ENCODE measurements at places on chromosomes 16 and 17.

GRCh38 chr17:72332367-72332766 lies 211.5 kb downstream of the SOX9 start:
- DNase-seq: no peak

- DNase-seq: no peak
These were observed 224.2 kb downstream of the C16orf78 start for GRCh38 chr16:49597796-49598195.

- DNase-seq: no peak
These were observed 24.9 kb downstream of the HSD17B2 start for GRCh38 chr16:82059983-82060421.

DNA sequence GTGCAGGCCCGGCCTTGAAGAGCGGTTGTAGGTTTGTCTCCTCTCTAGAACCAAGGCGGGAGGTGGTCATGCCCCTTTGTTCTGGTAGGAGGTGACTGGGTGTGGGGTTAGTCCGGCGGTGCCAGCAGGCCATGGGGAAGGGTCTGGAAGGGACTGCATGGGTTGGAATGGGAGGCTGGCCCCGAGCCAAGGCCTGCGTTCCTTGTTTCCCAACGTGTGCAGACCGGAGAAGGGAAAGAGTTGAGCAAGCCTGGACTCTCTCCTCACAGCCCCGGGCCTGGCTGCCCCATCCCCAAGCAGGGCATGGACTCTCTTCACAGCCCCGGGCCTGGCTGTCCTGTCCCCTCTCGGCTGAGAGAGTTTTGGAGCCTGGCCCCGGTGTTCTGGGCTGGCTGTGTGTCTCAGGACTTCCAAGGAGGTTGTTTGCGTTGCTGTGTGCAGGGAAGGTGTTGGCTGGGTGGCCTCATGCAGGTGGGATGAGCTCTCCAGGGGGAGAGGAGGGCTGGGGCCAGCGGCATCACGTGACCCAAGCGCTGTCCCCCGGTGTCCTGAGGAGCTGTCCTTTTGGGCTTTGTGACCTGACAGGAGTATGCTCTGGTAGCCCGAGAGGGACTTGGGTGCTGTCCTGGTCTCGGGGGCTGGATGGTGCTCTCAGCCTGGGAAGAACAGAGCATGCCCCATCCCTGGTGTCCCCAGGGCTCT lies 2.6 kb downstream of the CACNA1H start:
- DNase-seq: no peak

DNA sequence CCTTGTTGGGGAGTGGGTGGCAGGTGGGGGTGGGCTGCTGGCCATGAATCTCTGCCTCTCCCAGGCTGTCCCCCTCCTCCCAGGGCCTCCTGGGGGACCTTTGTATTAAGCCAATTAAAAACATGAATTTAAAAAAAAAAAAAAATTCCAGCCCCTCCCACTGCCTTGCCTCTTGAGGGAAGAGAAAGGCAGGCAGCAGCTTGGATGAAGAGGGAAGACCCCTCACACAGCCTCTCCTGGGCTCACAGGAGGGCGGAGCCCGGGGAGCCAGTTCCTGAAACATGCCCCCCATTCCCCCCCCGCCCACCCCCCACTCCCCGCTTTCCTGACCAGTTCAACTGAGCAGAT lies 1.8 kb upstream of the TCAP start:
- DNase-seq: no peak

DNA sequence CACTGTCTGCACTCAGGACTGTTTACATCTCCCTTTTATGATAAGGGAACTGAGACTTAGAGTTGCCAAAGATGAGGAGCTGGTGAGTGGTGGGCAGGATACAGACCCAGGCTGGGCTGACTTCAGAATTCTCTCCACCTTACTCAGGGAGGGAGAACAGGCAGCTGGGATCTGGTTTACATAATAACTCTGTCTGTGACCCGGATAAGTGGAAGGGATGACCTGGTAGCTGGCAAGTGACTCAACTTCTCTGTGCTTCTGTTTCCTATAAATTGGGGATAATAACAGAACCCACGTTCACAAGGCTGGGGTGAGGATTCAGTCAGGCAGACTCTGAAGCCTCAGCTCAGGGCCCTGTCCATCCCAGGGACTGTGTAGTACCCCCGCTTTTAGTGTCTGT lies 2.6 kb downstream of the SNX20 start:
- no peak for DNase-seq

DNA sequence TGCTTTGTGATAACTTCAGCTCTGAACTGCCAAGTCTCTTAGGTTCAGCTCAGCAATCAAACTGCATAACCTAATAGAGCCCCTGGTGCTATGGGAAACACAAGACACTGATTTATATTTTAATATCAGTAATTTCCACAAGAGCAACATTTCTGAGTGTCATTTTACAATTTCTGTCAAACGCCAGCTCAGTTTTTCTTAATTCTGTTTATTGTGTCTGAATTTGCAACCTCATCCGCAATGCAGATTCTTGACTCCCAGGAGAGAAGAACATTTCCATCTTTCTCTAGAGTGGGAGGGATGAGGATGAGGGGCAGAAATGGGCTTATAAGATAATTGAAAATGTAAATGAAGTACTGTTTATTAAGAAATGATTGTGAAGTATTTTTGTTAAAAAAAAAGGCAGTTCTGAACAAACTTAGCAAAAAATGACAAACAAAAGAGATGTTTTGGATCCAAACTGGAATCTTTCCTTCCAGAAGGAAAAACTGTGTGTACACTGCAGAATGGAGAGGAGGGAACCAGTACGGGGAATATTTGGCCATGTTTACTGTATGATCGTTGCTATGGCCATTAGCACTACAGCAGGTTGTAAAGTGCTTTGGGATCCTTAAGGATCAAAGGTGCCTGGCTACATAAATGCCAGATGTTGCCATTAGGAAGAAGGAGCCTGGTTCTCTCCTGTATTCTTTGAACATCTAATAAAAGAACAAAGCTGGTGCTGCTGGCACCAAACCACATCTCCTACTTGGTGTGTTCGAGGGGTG lies 7.4 kb upstream of the PMFBP1 start:
- no peak for DNase-seq

DNA sequence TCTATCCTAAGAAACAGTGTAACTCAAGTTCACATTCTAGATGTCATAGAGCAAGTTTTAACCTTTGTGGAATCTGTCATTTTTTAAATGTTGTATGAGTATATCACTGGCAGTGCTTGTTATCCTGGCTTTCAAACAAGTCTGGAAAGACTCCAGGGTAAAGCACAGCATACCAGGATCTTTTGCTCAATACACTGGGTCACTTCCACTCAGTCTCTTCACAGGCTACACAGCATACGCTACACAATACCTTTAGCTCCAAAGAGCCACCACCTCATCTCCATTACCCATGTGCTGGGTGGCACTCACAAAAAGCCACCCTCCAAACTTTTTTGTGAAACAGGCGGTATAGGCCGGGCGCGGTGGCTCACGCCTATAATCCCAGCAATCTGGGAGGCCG lies 69.5 kb downstream of the PARN start:
- no peak for DNase-seq

- DNase-seq: no peak
These were observed 29.2 kb downstream of the SLFN11 start for GRCh38 chr17:35344262-35344661.

DNA sequence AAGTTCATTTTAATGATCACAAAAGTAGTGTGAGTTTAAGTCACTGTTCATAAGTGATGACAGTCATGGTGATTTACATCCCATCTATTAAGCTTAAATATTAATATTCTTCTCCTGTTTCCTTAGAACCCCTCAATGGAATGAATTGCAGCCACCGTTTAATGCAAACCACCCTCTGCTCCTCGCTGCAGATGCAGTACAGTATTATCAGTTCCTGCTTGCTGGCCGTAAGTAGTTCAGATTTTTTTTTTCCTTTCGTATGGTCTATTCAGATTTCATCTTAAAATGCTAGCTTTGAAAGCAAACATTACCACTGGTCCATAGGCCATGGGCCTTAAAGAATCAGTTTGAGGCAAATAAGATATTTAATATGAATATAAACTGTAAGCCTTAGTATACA lies 359.0 kb upstream of the TBX2 start:
- no peak for DNase-seq

DNA sequence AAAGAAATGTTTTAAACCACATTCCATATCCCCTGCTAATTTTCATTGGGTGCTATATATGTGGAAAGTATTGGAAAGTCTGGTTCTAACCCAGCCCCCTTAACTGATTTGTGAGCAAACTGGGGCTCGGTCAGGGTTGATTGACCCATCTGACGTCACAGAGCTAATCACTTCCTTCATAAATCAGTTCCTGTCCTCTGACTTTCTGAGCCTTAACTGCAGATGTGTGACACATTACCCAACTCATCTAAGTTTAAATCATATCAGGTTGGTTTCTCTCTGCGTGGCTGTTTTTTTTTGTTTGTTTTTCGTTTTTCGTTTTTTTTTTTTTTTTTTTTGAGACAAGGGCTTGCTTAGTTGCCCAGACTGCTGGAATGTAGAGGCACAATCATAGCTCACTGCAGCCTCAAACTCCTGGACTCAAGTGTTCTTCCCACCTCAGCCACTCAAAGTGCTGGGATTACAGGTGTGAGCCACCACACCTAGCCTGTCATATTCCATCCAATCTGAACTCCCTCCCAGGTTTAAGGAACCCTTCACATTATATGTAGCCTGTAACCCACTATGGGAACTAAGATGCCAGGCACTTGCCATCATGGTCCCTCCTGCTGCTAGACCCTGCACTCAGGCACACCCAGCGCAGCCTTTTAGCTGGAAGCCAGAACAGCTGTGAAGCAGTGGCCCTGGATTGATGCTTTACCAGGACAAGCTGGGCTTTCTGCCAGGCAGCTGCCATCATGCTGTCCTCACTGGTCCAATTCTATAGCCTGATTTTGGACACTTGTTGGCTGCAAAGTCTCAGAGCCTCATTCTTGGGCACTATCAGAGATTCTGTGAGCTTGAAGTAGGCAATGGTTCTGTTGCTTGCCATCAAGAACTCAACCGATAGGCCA lies 6.9 kb upstream of the BPTF start:
- DNase-seq: no peak

- DNase-seq: no peak
These were observed at the start of gene THRA for GRCh38 chr17:40062329-40063186. TSS of gene THRA (plus strand) at chr17:40062965. CDS start at chr17:40074489, 11,524 bp downstream.

GRCh38 chr16:29736112-29736511 lies 9.7 kb downstream of the C16orf54 start:
- no peak for DNase-seq

- no peak for DNase-seq
These were observed 155.5 kb downstream of the ZNF423 start for GRCh38 chr16:49700251-49701064.

All from hematopoietic multipotent progenitor cell (in vitro differentiated cells).